ENCODE measurements at places on chromosomes 3 and 15. TPM values are rescaled to one million over a fixed set of nuclear protein-coding genes. Genes with fewer than 3 reads are reported as not detected.

The SLC28A2 gene
- total RNA-seq = not detected

The IL17RB gene
- 0.55 TPM for total RNA-seq

The LYZL4 gene
- not detected for total RNA-seq

The PDZRN3 gene
- 22.3 TPM for total RNA-seq

DNA sequence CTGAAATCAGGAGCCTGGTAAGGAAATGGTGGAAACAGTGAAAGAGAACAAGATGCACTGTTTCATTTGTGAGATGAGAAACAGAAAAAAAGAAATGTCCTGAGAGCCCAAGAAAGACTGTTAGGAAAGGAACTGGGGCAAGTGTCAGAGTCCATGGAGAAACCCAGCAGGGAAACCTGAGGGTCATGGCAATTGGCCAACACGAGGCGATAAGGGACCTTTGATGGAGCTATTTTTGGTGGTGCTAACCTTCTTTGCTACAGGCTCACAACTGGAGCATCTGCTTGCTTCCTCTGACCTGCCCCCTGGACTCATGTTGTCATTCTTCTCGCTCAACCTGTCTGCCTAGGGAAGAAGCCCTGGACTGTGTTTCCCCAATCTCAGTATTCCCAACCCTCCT, 4.2 kb upstream of the TMEM41A start:
- no peak overlapping the region for H3K4me3 ChIP-seq
- DNase-seq = no peak
- no peaks in the 10 kb centered on the region for H3K36me3 ChIP-seq
- H3K27me3 ChIP-seq = no peaks in the 10 kb centered on the region
- peaks cover under 1% of the 10 kb centered on the region for H3K4me1 ChIP-seq
- H3K27ac ChIP-seq = no peak overlapping the region

- no peaks in the 10 kb centered on the region for H3K36me3 ChIP-seq
- no peaks in the 10 kb centered on the region for H3K27me3 ChIP-seq
- peaks cover 13% of the 10 kb centered on the region for H3K4me1 ChIP-seq
Observed at GRCh38 chr15:74386496-74387140, 19.2 kb upstream of the CYP11A1 start.

GRCh38 chr3:111690242-111690641, 95.1 kb upstream of the ZBED2 start:
- H3K27ac ChIP-seq = no peak overlapping the region
- H3K27me3 ChIP-seq = no peaks in the 10 kb centered on the region
- no peaks in the 10 kb centered on the region for H3K36me3 ChIP-seq
- no peak for DNase-seq
- H3K4me1 ChIP-seq = peaks cover 2% of the 10 kb centered on the region

DNA sequence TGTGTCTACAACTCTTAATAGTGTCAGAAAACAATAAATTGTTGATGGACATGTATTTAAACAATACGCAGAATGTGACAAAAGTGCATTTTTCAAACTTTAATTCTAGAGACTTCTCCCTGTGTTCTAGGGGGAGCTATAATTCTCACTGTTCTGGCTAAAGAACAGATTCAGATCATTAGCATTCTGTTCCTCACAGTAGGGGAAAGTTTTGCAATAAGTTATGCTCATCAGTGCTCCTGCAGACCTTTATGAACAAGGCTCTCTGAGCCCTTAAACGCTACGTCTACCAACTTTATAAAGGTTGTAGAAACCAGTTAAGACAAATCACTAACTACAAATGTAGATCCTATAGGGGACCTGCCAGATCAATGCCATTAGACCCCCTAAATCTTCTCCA, 444.2 kb downstream of the SQOR start:
- H3K4me1 ChIP-seq = no peaks in the 10 kb centered on the region
- H3K4me3 ChIP-seq = no peak overlapping the region
